ENCODE measurements at places on chromosomes 16 and 17. TPM values are rescaled to one million over a fixed set of nuclear protein-coding genes. Genes with fewer than 3 reads are reported as not detected.

DNA sequence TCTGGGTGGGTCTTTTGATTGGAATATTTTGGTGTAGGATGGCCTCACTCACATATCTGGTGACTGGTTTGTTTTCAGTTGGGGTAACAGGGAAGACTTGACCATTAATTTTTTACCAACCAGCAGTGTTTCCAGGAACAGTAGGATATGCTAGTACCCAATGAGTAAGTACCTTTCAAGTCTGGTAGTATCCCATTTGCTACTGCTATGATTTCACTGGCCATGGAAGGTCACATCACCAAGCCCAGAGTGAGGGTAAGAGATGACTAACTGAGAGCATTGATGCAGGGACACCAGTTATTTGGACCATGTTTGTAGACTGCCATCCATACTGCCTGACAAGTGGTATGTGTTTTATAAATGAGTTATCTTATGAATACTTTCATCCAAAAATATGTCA lies 277.7 kb downstream of the MAP2K6 start:
- no peaks in the 10 kb centered on the region for H3K4me1 ChIP-seq
- H3K27me3 ChIP-seq: no peaks in the 10 kb centered on the region
- H3K4me3 ChIP-seq: no peak overlapping the region
- H3K36me3 ChIP-seq: no peaks in the 10 kb centered on the region
- DNase-seq: no peak
- H3K27ac ChIP-seq: no peak overlapping the region

DNA sequence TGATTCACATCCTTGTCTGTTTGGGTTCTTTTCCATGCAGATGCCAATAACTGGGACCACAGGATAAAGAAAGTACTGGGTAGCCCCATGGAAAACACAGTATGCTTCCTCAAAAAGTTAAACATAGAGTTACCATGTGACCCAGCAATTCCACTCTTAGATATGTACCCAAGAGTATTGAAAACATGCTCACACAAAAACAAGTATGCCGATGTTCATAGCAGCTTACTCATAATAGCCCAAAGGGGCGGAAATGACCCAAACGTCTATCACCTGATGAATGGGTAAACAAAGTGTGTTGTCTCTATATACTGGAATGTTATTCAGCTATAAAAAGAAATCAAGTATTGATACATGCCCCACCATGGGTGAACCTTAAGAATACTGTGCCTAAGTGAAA lies 55.4 kb downstream of the CYB5B start:
- H3K4me1 ChIP-seq: peaks cover 6% of the 10 kb centered on the region
- peaks cover 3% of the 10 kb centered on the region for H3K27me3 ChIP-seq
- no peaks in the 10 kb centered on the region for H3K36me3 ChIP-seq
- no peak overlapping the region for H3K27ac ChIP-seq
- no peak for DNase-seq
- H3K4me3 ChIP-seq: no peak overlapping the region

GRCh38 chr16:15608398-15609285 lies 34.3 kb downstream of the MARF1 start:
- peaks cover 72% of the 10 kb centered on the region for H3K36me3 ChIP-seq
- no peak for DNase-seq
- peaks cover 11% of the 10 kb centered on the region for H3K4me1 ChIP-seq
- H3K27me3 ChIP-seq: no peaks in the 10 kb centered on the region
- no peak overlapping the region for H3K4me3 ChIP-seq
- H3K27ac ChIP-seq: no peak overlapping the region

DNA sequence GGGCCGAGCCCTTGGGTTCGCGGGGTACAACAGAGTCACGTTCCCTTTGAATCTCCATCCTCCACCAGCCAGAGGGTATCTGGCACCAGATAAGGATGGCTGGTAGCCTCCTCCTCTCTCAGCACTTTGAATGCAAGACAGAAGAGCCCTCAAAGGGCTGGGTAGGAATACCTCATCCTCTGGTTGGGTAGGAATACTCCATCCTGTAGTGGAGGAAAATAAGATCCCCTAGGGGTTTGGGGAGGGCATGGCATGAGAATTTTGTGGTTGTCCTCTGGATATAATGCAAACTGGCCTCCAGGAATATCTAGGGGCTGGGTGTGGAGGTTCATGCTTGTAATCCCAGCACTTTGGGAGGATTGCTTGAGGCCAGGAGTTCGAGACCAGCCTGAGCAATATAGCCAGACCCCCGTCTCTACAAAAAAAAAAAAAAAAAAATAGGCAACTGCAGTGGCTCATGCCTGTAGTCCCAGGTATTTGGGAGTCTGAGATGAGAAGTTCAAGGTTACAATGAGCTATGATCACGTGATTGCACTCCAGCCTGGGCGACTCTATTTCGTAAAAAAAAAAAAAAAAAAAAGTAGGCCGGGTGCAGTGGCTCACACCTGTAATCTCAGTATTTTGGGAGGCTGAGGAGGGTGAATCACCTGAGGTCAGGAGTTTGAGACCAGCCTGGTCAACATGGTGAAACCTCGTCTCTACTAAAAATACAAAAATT lies 2.7 kb downstream of the IGFBP4 start:
- no peaks in the 10 kb centered on the region for H3K27me3 ChIP-seq
- peaks cover 24% of the 10 kb centered on the region for H3K36me3 ChIP-seq
- peak overlapping the region; percentile 81 for H3K4me3 ChIP-seq

DNA sequence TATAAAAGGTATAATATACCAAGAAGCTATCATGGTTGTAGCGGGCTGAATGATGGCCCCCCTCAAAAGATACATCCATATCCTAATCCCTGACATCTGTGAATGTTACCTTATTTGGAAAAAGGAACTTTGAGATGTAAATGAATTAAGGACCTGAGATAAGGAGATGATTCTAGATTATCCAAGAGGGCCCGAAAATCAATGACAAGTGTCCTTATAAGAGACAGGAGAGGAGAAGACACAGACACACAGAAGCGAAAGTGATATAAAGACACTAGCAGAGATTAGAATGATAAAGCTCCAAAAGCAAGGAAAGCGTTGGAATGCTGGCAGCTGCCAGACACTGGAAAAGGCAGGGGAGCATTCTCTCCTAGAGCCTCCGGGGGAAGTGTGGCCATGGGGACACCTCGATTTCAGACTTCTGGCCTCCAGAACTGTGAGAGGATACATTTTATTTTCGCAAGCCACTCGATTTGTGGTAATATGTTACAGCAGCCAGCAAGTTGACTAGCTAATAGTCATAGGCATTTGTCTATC lies 12.5 kb upstream of the GP1BA start:
- no peak for DNase-seq
- H3K27me3 ChIP-seq: no peaks in the 10 kb centered on the region
- no peak overlapping the region for H3K4me3 ChIP-seq
- peaks cover 3% of the 10 kb centered on the region for H3K36me3 ChIP-seq

GRCh38 chr16:4266372-4266771 lies 6.5 kb downstream of the TFAP4 start:
- H3K36me3 ChIP-seq: peaks cover 16% of the 10 kb centered on the region
- peaks cover 10% of the 10 kb centered on the region for H3K4me1 ChIP-seq
- DNase-seq: no peak
- peak overlapping the region; percentile 53 for H3K27ac ChIP-seq
- no peaks in the 10 kb centered on the region for H3K27me3 ChIP-seq

- H3K27ac ChIP-seq: no peak overlapping the region
- H3K4me3 ChIP-seq: no peak overlapping the region
- no peaks in the 10 kb centered on the region for H3K36me3 ChIP-seq
Measured at GRCh38 chr17:81494626-81495377, 17.8 kb downstream of the ACTG1 start.

DNA sequence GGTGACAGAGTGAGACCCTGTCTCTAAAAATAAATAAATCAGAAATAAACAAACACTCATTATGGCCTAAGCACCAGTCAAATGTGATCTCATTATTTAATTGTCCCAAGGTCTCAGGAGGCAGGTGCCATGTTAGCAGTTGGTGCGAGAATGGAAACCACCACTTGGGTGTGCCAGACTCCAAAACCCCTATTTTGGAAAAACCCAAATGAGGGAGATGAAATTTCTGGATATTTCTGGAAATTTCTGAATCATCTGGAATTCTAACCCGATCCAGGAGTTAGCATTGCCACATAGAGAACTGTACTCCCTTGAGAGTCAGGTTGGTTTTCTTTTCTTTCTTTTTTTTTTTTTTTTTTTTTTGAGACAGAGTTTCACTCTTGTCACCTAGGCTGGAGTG lies 264.0 kb downstream of the XYLT1 start:
- peaks cover 6% of the 10 kb centered on the region for H3K36me3 ChIP-seq
- no peak overlapping the region for H3K27ac ChIP-seq
- peaks cover 8% of the 10 kb centered on the region for H3K4me1 ChIP-seq
- H3K4me3 ChIP-seq: no peak overlapping the region
- H3K27me3 ChIP-seq: no peaks in the 10 kb centered on the region

- H3K36me3 ChIP-seq: peaks cover 6% of the 10 kb centered on the region
- H3K27me3 ChIP-seq: no peaks in the 10 kb centered on the region
- no peak for DNase-seq
Measured at GRCh38 chr16:89586853-89587252, 11.3 kb downstream of the CPNE7 start.

- no peak overlapping the region for H3K27ac ChIP-seq
- no peak overlapping the region for H3K4me3 ChIP-seq
- H3K27me3 ChIP-seq: peaks cover 9% of the 10 kb centered on the region
- no peaks in the 10 kb centered on the region for H3K36me3 ChIP-seq
- no peaks in the 10 kb centered on the region for H3K4me1 ChIP-seq
- no peak for DNase-seq
Measured at GRCh38 chr16:88366032-88366703, 16.6 kb upstream of the ZNF469 start.

- no peak for DNase-seq
- H3K36me3 ChIP-seq: no peaks in the 10 kb centered on the region
- no peak overlapping the region for H3K4me3 ChIP-seq
- no peak overlapping the region for H3K27ac ChIP-seq
- peaks cover 62% of the 10 kb centered on the region for H3K27me3 ChIP-seq
- peaks cover 4% of the 10 kb centered on the region for H3K4me1 ChIP-seq
Measured at GRCh38 chr17:61462719-61463315, 10.6 kb downstream of the TBX4 start.

GRCh38 chr17:50725769-50726655 lies 6.6 kb downstream of the LUC7L3 start:
- H3K4me3 ChIP-seq: no peak overlapping the region
- H3K36me3 ChIP-seq: peaks cover 20% of the 10 kb centered on the region
- no peak overlapping the region for H3K27ac ChIP-seq
- DNase-seq: peak; percentile 49
- peaks cover 26% of the 10 kb centered on the region for H3K4me1 ChIP-seq
- no peaks in the 10 kb centered on the region for H3K27me3 ChIP-seq

DNA sequence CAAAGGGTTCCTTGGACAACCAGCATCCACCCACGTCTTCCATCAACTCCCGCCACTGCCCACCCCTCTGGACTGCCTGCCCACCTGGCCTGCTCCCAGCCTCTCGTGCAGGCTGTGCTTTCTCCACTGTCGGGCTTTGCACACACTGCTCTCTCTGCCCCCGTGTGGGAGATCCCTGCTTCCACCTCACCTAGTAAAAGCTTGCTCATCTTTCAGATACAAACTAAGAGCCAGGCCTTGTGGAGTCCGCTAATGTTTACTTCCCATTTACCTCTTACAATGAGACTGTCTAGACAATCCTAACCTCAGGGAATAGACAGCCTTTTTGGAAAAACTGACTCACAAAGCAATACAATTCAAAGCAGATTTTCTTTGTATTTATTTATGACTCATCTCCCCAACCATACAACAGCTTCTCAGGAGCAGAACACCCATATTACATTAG lies 67.6 kb downstream of the USP31 start:
- peaks cover 8% of the 10 kb centered on the region for H3K4me1 ChIP-seq
- H3K27ac ChIP-seq: peak overlapping the region; percentile 20
- H3K27me3 ChIP-seq: no peaks in the 10 kb centered on the region
- no peak for DNase-seq

DNA sequence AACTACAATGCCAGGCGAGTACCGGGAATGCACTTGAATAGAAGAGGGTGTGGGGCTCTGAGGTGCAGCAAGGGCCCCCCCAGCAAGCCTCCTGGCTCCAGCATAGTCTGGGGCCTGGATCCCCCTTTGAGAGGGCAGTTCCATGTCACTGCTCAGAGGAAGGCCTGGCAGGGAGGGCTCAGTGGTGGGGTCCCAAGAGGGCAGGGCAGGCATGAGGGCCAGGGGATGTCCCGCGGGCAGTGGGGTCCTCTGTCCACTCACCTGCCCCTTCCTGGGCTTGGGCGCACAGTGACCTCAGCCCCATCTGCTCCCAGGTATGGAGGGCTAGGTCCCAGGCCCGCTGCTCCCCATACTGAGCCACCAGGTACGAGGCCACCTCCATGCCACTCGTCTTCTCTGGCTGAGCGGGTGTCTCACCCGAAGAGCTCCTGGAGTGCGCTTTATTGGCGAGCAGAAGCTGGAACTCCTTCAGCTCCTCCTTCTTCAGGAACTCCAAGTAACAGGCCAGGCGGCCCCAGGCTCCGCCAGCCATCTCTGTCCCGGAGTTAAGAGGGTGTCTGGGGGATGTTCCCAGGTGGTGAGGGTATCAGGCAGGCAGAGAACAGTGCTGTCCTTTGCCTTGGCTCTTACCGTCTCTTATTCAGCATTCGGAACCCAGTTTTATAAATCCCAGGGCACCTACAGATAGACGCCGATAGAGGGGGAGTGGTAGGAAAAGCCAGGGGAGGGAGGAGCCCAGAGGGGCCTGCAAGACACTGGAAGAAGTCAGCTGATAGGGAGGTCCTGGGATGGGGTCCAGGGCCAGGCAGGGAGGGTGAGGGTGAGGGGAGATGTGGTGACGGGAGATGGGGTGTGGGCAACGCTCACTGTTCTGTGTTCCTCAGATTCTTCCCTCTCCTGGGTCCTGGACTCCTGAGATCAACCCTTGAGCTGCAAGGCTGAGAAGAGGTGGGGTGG lies 605 bp downstream of the NLRP1 start:
- peaks cover 57% of the 10 kb centered on the region for H3K4me1 ChIP-seq
- H3K4me3 ChIP-seq: peak overlapping the region; percentile 97
- H3K27me3 ChIP-seq: peaks cover 1% of the 10 kb centered on the region
- peaks cover 40% of the 10 kb centered on the region for H3K36me3 ChIP-seq
- DNase-seq: peak; percentile 71

GRCh38 chr17:81438688-81439087 lies 43.4 kb downstream of the BAHCC1 start:
- H3K27ac ChIP-seq: no peak overlapping the region
- no peak for DNase-seq
- peaks cover 4% of the 10 kb centered on the region for H3K27me3 ChIP-seq
- no peak overlapping the region for H3K4me3 ChIP-seq

GRCh38 chr16:68000450-68000849 lies 1.2 kb upstream of the DPEP2 start:
- H3K27me3 ChIP-seq: no peaks in the 10 kb centered on the region
- peaks cover 34% of the 10 kb centered on the region for H3K4me1 ChIP-seq
- peak overlapping the region; percentile 84 for H3K27ac ChIP-seq
- H3K4me3 ChIP-seq: peak overlapping the region; percentile 80
- DNase-seq: no peak
- H3K36me3 ChIP-seq: no peaks in the 10 kb centered on the region

DNA sequence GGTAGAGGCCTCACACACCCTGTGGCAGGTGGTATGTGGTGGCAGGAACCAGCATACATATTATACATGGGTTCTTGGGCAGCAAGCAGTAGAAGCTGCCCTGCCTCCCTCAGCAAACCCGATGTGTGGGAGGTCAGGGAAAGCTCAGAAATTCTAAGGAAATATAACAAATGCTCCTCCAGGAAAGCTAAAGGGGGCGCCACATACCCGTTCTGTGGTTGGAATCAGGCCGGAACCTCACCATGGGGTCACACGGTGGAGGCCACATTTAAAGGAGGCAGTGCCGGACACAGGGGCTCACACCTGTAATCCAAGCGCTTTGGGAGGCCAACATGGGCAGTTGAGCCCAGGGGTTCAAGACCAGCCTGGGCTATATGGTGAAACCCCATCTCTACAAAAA lies 12.4 kb upstream of the KATNB1 start:
- no peaks in the 10 kb centered on the region for H3K36me3 ChIP-seq
- H3K4me1 ChIP-seq: no peaks in the 10 kb centered on the region
- H3K27me3 ChIP-seq: no peaks in the 10 kb centered on the region
- DNase-seq: no peak
- H3K4me3 ChIP-seq: no peak overlapping the region

The RHBDL1 gene
- total RNA-seq: 1.2 TPM

The STAT5B gene
- 189 TPM for total RNA-seq

The MARVELD3 gene
- not detected for total RNA-seq

The DUSP3 gene
- 16.5 TPM for total RNA-seq

The CCL4L2 gene
- total RNA-seq: 11.5 TPM

The CARD14 gene
- not detected for total RNA-seq

The TLCD3B gene
- 1.8 TPM for total RNA-seq
